Stimulated activated CD8-positive, alpha-beta memory T cell treated with anti-CD3 and anti-CD28 coated beads, Interleukin-7, amount 100 ng/mL, for 1 hour (primary cell): ENCODE measurements at places on chromosomes 6 and 20.

GRCh38 chr6:147740326-147740725 lies 231.8 kb downstream of the SAMD5 start:
- no peak for DNase-seq

DNA sequence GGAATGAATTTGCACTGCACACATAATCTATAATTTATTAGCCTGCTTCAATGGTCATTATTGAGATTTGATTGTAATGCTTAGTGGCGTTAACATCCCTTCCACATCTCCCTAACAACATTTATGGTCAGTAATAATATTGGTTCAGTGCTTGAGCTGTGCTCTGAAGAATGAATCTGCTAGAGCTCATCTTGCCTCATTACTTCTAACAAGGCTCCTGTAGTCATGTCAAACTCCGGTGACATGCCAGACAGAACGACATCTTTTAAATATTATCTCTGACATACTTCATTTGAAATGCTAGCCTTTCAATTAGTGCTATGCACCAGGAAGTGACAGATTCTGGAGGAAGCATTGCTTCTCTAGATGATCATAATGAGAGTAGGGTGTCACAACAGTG lies 240.3 kb upstream of the BTBD3 start:
- no peak for DNase-seq

GRCh38 chr6:117089604-117090003 lies 175.8 kb upstream of the VGLL2 start:
- DNase-seq, result no peak

DNA sequence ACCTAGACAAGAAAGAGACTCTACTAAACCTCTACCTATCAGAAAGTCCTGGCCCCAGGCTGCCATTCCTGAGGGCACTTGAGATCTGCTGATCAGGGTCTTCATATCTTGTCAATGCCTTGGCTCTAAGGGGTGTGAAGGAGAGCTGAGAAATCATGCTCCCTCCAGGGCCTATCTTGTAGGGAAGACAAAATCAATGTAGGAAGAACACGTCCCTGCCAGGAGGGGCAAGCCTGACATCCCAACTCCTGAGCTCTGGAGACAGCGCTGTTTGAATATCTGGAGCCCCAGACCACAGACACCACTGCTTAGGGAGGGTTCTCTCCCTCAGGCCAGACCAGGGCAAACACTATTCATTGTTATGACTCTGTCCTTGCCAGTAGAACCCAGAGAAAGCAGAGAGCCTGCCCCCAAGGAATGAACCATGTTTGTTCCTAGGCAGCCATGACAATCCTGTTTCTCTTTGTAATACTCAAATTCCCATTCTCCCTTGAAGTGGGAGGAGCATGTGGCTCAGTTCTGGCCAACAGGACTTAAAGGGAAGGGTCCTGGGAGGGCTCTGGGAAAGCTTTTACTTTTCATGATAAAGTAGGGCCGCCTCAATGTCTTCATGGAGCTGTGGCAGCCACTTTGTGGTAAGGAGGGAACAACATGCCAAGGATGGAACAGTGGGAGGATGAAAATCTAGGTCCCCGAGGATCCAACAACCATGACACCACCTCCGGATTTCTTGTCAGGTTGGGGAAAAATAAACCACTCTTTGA lies 1.8 kb upstream of the FASTKD5 start:
- DNase-seq, result no peak

- no peak for DNase-seq
Measured at GRCh38 chr6:159233365-159234101, 64.3 kb downstream of the FNDC1 start.

DNA sequence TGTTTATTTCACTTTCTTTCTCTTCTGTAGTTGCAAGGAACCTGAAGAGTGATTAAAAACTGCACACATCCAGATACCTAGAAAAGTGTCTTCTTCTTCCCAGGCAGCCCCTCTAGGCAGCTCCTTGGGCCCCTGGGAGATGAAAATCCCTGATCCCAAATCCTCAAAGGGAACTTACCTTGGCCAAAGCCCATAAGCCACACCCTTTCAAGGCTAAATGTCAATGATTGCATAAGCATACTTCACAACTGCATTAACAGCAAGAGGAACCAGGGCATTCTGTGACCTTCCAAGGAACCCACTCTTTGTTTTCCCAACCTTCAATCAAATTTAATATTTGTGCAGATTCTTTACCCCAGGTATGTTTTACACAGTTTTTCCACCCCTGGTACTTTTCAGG lies 4.4 kb upstream of the HMGN3 start:
- DNase-seq, result no peak

DNA sequence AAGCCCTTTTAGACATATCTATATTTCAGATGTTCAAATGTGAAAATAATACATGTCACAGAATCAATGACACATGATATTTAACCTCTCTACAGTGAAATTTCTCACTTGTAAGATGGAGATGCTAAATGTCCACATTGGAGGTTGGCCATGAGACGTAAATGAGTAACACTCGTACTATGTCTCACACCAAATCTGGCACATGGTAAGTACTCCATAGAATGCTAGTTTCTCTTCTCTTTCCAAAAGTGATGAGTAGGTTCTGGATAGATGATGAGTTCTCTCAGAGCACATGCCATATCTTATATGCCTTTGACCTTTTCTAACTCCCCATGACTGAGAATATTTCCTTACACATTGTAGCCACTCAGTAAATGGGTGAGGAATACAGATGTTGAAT lies 17.7 kb downstream of the GFOD1 start:
- no peak for DNase-seq

DNA sequence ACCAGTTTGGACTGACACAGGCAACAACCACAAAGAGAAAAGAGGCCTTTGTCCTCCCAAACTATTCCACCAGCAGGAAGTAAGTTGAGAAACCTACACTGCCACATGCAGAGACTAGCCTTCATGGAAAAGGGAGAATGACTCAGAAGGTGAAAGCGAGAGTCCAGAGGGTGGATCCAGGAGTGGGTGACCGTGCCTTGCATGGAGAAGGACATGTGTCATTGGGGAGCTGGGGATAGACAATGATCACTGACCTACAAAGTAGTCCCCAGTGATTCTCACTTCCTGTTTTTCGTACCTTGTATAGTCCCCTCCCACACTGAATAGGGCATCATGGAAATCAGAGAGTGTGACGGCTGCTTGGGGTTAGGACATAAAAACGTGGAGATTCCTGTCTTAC lies 91.9 kb downstream of the MYLK4 start:
- no peak for DNase-seq

DNA sequence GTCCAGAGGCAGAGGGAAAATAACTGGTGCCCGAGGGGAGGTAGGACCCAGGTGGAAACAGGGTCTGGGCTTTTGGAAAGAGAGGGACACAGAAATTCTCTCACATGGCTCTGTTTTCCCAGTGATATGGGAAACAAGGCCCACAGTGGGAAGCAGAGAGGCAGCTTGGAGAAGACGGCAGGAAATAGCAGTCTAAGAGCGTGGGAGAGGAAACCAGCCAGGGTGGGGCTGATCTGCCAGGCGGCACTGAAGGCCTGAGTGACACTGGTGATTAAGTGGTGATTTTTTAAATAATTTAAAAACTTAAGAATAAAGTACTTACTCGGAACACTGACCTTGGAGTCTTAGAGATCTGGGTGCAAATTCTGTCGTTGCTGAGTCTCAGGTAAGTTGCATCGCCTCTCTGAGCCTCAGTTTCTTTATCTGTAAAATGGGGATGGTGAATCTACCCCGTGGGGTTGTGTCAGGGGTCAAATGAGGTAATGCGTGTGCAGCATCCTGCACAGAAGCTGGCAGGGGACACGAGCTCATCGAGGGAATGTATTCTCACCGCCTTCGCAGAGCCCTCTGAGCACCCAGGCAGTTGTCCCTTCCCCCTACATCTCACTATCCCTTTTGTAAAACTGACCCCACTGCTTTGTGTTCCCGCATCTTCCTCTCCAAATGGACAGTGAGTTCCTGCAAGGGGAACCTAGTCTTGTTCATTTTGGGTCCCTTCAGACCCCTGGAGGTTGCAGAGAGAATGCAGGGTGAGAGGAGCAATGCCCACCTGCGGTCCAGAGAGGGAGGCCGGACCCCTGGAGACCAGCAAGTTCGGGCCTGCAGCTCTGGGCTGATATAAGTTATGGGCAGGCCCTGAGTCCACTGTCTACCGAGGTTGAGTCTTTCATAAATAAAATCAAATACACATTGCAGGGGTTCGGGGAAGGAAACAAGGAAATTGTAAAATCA lies 228.6 kb upstream of the PMEPA1 start:
- DNase-seq, result no peak

- no peak for DNase-seq
Measured at GRCh38 chr20:61477451-61477861, 225.4 kb downstream of the CDH4 start.

- no peak for DNase-seq
Measured at GRCh38 chr20:15205028-15205427, 867.6 kb upstream of the FLRT3 start.

GRCh38 chr6:128738112-128738511 lies 144.8 kb upstream of the LAMA2 start:
- DNase-seq, result no peak

DNA sequence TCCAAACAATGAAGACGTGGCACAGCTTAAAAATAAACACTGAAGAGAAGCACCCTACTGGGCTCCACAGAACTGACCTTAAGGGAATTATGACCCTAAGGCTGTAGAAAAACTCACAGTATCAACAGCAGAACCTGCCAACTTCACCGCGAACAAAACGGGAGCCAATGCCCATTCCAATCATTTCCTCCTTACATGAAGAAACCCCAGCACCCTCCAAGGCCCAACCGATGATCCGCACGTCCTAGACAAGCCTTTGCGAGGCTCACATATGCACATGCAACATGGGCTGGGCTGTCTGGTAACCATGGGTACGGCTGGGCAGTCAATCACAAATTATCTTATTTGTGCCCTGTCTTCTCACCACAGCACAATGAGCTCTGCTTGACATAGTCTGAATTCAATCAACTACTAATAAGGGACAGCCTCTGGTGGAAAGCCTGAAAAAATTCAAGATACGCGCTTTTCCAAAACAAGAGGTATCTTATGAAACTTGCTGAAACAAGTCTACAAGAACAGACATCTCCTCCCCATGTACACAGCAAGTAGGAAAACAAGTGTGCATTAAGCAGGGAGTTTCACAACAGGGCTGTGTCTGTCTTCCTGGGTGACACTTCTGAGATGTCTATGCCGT lies 1.7 kb downstream of the DIDO1 start:
- no peak for DNase-seq

- no peak for DNase-seq
Measured at GRCh38 chr6:22473991-22474682, 95.2 kb upstream of the HDGFL1 start.

DNA sequence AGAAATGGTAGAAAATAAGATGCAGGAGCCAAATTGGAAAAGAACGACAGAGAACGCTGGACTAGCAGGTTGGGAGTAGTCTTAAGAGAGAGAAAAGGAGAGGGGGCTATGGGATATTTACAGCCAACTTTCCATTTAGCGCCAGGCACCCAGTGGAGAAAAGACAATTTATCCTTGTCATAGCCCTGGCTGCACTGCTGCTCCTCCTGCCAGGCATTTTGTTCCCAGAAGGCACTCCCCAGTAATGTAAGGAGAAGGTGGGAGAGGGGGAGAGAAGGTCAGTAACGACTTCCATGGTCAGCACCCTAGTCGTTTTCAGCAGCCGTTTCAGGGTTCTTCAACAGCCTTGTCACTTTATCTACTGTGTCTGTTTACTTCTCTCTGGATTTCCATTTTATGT lies 159.0 kb downstream of the TRMT11 start:
- no peak for DNase-seq

- no peak for DNase-seq
Measured at GRCh38 chr6:163099621-163100171, 314.8 kb upstream of the QKI start.

- DNase-seq, result no peak
Measured at GRCh38 chr6:89313006-89313405, 2.1 kb downstream of the GABRR2 start.

DNA sequence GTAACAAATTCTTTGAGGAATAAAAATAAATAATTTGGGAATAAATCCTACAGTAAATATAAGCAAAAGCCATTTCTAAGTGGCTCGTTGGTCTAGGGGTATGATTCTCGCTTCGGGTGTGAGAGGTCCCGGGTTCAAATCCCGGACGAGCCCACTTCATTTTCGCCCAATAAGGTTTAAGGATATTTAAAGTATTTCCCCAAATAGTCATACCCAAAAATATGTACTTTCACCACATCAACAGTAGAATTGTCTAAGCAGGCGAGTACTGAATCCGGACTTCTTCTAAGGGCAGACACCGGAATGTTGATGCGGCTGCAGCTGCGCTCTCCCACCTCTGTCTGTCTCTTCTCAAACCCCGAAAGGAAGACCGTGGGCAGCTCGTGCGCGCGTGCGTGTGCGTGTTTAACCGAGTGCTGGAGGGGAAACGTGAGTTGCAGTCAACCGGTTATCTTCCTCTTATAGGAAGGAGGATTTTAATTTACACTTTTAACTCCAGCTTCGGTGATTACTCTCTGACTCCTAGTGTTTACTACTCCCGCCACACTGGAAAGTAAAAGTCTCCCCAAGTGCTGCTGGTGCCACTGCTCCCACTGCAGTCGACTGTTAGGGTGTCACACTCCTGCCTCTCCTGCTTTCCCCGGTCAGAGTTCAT lies 155.7 kb upstream of the PRSS16 start:
- no peak for DNase-seq

DNA sequence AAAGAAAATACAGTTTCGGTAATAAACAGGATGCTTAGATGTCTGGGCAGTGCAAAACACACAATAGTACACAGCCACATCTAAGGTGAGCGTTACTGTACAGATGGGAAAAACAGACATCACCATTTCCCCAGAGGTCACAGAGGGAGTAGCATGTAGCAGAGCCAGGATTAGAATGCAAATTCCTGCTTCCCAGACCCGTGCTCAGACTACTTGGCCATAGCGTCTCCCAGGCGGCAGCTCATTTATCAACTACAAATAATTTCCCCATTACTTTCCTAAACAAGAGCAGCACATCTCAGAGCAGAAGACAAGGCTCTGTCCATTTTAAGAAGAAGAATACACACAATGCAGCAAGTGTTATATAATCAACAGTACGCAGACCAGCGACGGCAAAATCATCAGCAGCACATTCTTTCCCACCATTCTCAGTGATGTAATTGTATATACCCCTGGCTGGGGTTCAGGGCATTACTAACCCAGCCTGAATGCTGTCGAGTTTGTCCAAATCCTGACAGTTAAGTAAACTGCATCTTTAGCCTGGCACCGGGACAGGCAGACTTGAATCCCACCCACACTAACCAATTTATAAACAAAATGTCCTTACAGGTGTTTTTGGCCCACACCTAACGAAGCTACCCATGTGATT lies 61.9 kb downstream of the CNKSR3 start:
- DNase-seq, result no peak

- DNase-seq, result no peak
Measured at GRCh38 chr6:147449405-147450161, 58.9 kb upstream of the SAMD5 start.

GRCh38 chr20:58847463-58847862 lies 3.2 kb downstream of the GNAS-AS1 start:
- DNase-seq, result no peak

DNA sequence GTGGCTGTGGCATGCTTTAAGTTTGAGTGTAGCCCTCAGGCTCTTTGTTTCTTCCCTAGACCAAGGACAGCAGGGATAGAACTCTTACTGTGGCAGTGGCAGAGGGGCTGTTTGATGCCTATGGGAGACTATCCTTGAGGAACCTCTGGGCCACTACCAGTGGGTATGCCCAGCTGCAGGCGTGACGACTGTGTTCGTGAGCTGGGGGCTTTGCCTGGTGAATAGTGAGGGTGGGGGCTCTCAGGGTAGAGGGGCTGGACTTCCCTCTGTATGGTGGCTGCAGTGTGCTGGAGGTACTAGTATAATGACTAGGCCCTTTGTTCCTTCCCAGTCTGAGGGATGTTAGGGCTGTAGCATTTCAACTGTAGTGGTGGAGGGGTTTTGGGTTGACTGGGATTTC lies 1242.0 kb downstream of the KHDRBS2 start:
- no peak for DNase-seq
